ELF-1 (cell line): ENCODE measurements at places on chromosomes 12 and 14.
A peak's percentile ranks its signal among the peaks of the same experiment; 100 is the strongest.

DNA sequence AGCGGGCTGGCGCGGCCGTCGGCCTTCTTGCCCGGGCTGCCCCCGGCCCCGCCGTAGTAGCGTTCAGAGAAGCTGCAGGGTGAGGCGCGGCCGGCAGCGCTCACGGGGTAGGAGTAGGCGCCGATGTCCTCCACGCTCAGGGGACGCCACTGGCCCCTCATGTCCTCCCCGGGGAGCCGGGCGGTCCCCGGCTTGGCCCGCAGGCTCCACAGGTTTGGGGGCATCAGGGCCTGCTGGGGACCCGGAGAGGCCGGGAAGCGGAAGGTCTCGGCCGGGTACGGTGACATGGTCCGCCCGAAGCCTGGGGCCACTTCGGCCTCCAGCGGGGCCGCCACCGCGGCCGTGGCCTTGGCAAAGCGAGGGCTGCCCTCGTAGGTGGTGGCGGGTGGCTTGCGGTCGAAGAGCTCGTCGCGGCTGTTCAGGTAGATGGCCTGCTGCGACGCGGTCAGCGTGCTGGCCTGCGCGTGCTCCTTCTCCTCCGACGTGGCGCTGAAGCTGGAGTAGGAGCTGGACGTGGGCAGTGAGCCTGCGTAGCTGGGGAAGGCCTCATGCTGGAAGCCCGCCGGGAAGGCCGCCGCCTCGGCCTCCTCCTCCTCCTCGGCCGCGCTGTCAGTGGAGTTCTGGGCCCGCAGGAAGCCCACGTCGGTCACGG is 48.7 kb downstream of the BEGAIN start:
- no peak for DNase-seq

DNA sequence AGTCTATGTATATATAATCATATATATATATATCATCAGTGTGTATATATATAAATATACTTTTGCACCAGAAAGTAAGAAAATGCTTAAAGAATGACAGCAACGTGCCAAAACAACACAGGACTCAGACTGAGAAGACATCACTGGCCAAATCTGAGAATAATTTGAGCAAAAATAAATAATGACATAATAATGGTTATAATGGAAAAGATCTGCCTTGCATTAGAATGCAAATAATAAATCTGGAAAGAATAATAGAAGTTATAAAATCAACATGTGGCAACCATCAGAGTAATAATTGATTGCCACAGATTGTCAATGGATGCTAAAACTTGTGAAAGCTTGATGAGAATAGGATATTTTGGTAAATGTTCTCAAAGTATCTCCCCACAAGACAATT is 61.5 kb upstream of the PLEKHG7 start:
- DNase-seq = no peak

DNA sequence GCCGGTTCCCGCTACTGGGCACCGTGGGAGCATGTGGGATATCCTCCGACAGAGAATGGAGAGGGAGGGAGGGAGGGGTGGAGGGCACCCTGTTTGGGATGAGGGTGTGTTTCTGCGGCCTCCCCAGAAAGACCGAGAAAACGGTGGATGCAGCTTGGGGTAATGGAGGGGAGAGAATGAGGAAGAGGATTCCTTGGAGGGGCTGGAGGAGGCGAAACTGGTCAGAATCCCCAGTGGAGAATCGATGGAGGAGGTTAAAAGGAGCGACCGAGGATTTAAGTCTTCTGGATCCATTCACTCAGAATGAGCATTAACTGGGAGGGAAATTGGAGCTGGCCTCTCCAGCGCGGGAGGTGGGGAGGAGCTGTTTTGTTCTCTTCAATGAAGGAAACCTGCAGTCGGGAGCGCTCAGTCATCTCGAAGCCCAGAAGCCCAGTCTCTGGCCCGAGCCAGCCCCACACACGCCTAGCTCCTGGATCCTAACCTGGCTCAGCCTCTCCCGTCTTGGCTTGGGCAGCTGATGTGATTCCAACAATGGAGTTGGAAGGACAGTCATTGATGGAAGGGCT is 581 bp downstream of the ARG2 start:
- DNase-seq = peak; percentile 73

DNA sequence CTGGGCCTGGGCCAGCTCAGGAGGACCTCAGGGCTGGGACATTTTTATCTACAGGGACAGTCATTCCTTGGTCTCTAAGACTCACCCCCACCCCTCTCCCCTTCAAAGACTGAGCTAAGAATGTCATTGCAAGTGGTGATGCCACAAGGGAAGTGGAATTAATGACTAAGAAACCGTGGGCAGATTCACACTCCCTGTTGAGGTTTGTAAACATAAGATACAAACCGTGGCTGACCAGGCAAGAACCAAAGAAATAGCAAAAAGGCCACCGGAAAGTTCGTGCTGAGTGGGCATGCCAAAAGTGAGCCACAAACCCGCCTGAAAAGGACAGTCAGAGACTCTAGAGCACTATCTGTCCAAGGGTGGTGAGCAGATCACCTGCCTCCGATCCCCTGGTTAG is 25.7 kb downstream of the NUAK1 start:
- no peak for DNase-seq

GRCh38 chr12:104243971-104244370 is 28.4 kb downstream of the TXNRD1 start:
- DNase-seq = no peak

DNA sequence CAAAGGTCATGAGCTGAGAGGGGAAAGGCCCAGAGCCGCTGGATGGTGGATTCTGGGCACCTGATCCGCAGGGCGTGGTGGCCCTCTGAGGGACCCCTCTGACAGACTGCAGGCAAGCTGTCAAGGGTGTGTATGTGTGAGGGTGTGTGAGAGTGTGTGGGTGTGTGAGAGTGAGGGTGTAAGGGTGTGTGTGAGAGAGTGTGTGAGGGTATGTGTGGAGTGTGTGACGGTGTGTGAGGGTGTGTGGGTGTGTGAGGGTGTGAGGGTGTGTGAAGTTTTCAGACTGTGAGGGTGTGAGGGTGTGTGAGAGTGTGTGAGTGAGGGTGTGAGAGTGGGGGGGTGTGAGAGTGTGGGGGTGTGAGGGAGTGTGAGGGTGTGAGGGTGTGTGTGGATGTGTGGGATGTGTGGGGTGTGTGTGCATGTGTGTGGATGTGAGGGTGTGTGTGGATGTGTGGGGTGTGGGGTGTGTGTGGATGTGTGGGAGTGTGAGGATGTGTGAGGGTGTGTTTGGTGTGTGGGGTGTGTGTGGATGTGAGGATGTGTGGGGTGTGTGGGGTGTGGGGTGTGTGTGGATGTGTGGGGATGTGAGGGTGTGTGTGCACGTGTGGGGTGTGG is 156.7 kb downstream of the TMEM121 start:
- DNase-seq = no peak

DNA sequence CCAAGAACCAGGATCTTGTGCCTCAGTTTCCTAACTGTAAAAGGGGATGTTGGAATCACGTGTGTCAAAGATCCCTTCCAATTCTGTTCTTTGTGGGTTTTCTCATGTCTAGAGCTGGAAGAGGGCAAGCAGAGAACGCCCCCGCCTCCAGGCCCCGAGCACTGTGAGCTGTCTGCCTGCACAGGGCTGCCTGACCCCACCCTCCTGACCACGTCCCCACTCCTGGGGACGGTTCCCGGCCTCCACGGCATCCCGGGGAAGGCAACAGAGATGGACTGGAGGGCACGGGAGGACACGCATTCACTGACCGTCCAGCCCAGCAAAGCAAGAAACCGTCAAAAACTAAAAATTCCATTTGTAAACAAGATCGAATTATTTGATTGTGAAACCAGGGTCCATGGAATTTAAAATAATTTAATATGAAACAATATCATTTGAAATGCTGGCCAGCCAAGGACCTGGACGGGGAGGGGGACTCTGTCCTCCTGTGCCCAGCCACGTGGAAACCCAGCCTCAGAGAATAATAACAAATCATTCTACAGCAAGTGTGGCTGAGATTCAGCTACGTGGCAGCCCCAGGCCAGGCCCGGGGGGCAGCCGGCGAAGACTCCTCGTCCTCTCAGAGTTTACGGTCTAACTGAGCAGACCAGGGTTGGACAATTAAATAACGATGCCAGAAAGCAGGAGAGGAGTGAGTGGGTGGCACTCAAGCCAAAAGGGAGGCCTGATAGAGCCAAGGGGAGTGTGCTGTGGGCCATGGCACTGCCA is 87.3 kb upstream of the DIO3 start:
- DNase-seq = no peak

DNA sequence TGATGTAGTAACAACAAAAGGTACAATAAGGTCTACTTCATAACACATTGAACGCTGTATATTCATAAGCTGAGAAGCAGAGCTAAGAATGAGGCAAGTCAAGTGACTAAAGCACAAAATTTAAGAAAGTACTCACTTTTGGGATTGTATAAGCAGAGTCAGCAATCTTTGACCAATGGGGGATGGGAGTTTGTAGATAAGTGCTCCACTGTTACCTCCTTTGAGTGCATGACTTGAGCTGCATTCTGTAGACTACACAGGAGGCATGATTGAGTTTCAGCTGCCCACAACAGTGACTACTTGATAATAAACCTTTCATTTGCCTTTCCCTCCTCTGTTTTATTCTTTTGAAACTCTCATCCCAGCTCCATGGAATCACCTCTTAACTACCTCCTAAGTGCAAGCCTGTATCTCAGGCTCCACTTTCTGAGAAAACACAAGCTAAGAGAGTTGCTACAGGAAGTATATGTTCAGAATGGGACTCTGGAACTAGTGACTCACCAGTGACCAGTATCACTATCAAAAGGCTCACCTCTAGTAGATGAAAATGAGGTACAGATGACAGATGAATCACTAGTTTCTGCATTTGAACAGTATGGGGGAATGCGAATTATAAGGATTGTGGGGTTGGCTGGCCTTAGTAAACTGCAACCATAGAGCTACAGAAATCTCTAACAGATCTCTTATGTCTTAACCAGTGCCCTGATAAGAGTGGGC is 49.2 kb downstream of the SLC35F4 start:
- DNase-seq = no peak

DNA sequence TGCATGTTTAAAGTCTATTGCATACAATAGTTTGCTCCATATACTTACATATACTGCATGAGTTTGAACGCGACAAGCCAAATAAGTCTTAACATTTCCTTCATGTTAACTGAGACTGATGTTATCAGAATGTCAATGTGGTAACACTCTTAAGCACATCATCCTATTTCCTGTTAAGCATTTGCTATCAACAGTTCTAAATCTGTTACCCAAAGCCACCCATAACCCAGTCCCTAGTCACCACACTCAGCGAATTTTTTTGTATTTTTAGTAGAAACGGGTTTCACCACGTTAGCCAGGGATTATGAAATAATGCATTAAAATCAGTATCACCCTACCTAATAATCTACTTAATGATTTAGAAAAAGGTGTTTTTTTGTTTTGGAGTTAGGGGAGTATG is 39.4 kb downstream of the HNRNPC start:
- DNase-seq = no peak

- no peak for DNase-seq
Observed at GRCh38 chr12:106299202-106299774, 3.2 kb upstream of the TCP11L2 start.

DNA sequence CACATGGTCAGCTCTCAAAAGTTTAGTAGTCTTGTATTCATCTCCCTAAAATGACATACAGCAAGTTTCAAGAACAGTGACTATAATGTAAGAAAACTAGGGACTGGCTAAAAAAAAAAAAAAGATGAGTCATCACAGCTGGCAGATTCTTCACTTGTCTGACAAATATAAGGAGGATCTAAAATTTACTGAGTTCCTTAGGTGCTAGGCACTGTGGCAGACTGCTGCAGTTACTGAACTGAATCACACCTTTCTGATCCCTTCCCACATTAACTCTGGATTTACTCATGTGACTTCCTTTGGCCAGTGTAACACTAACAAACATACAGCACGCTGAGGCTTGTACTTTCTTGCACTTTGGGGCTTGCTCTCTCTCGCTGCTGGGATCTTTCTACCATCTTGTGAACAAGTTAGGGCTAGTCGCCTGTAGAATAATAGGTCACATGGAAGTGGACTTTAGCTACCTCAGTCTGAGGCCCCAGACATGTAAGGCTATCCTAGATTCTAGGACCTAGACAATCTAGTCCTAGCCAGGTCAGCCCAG is 32.1 kb downstream of the BAZ1A start:
- no peak for DNase-seq

DNA sequence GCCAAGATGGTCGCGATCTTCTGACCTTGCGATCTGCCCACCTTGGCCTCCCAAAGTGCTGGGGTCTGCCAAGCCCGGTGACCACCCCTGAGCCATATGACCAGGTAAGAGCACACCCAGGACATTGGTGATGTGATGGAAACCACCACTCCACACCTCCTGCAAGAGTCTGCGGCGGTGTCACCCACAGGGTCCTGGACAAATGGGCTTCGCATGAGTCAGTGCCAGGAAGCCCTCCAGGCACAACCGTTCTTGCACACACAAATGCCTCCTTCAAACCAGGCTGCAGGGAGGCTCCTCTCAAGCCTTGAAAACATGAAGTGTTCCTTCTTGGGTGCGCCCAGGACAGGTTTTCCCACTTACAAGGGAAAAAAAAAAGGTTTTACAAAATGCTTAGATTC is 16.6 kb downstream of the PITPNM2 start:
- peak; percentile 64 for DNase-seq

DNA sequence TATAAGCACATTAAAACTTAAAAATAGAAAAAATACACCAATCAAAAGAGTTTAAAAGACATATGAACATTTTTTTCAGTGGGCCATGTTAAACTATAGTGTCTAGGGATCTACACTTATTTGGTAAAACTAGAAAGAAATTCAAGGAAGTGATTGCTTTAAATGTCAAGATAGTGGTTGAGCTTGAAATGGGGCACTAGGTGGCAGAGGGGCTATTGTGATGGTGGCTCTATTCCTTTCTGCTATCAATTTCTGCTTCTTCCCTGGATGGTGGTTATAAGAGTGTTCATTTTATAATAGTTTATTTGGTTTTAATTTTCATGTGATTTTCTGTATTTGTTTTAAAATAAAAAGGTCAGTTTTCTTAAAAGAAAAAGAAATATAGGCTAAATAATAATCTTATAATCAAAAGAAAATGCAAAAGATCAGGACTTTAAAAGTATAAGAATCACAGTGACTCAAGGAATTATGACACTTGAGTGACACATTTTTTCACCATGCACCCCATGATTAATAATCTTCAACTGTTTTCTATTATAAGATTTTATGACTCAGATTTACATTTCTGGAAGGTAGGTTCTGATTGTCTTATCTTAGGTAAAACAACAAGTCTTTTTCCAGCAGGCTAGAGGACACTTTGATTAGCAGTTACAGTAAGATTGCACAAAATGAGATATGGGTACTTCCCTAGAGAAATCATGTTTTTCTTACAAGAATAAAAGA is 137.5 kb downstream of the FSCB start:
- no peak for DNase-seq

GRCh38 chr12:124213666-124214347 is 81.1 kb upstream of the RFLNA start:
- DNase-seq = no peak

GRCh38 chr12:76765598-76765997 is 1.7 kb downstream of the ZDHHC17 start:
- DNase-seq = no peak
